Right ventricle myocardium inferior (tissue), 1 donor: ENCODE measurements at places on chromosomes 3 and 15. TPM values are rescaled to one million over a fixed set of nuclear protein-coding genes. Genes with fewer than 3 reads are reported as not detected.

DNA sequence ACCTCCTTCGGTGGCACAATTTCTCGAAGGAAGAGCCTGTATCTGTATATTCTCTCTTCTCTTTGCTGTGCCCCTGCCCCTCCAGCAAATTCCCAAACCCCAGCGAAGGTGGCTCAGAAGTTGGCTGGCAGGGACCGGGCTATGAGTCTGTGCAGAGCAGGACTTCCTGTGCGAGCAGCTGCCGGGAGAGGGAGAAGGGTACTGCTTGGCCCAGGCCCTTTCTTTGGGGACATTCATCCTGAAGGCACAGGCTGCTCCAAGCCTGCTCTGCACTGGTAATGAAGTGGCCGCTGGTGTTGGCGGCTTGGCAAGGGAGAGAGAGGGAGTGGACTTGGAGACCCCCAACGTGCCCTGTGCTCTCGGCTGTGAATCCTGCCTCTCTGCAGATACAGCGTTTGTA is 1.5 kb downstream of the SLC6A11 start:
- no peak for DNase-seq

DNA sequence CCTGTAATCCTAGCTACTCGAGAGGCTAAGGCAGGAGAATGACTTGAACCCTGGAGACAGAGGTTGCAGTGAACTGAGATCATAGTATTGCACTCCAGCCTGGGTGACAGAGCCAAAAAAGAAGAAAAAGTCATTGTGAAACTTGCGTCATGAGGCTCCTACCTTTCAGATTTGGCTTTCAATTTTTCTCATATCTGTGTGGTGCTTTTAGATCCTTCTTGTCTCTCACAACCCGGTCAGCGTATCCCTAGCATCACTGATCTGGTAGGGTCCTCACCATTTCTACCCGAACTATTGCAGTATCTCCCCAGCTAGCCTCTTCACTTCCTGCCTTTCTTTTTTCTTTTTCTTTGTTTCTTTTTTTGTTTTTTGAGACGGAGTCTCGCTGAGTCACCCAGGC is 21.6 kb upstream of the GCNT3 start:
- no peak for DNase-seq

DNA sequence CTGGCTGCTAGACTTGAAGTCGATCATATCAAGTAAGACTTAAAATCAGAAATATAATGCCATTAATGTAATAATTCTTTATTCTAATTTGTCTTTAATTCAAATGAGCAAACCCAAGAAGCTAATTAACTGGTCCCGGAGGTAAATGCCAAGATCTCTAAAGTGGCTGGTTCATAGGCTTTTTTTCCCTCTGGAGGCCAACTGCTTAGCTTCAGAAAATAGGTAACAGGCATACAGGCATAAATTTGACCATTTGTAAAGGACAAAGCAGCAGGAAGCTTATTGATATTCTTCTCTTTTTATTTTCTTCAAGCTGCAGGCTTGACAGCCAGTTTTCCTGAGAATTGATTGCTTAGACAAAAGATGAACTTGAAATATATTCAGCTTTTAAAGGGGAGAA is 158.6 kb upstream of the RAP2B start:
- DNase-seq = no peak

- DNase-seq = peak; percentile 69
Observed at GRCh38 chr15:60591496-60592370, 112.8 kb upstream of the ICE2 start.

Gene HDC
- total RNA-seq = 0.57 TPM

Gene SKIL
- 14.2 TPM for total RNA-seq

Gene SPSB4
- 7.1 TPM for total RNA-seq

Gene ANKUB1
- total RNA-seq = not detected

Gene CHRM5
- not detected for total RNA-seq
